A549 treated with DMSO at 1 μM for 4 hours (cell line): ENCODE measurements at places on chromosomes 5 and 9. TPM values are rescaled to one million over a fixed set of nuclear protein-coding genes. Genes with fewer than 3 reads are reported as not detected.

The TOR2A gene
- total RNA-seq: 10.2 to 14.7 TPM (median 13.1 TPM) in 5 replicates

The ZNF454 gene
- not detected in 5 replicates for total RNA-seq

The PCDHB16 gene
- 0.04 to 0.19 TPM (median 0.06 TPM) in 5 replicates for total RNA-seq

The SLC23A1 gene
- 1.0 to 1.5 TPM (median 1.1 TPM) in 5 replicates for total RNA-seq

The CD274 gene
- 1.9 to 3.1 TPM (median 2.8 TPM) in 5 replicates for total RNA-seq

The C9orf50 gene
- 0.08 TPM in 1 of 5 replicates, not detected in the others for total RNA-seq

The CD72 gene
- total RNA-seq: 0.06 to 0.13 TPM (median 0.10 TPM) in 3 of 5 replicates, not detected in the others

The ASS1 gene
- total RNA-seq: 14.7 to 17.4 TPM (median 15.4 TPM) in 5 replicates

The PCDHGA8 gene
- total RNA-seq: 0.02 to 0.03 TPM (median 0.02 TPM) in 3 of 5 replicates, not detected in the others

The FYB1 gene
- total RNA-seq: 12.9 to 18.3 TPM (median 17.1 TPM) in 5 replicates

The WNK2 gene
- total RNA-seq: 3.8 to 8.6 TPM (median 6.4 TPM) in 5 replicates

The KCNV2 gene
- total RNA-seq: not detected in 5 replicates

The GRIA1 gene
- 0.02 TPM in 1 of 5 replicates, not detected in the others for total RNA-seq

The CNTFR gene
- 0.07 to 0.20 TPM (median 0.13 TPM) in 4 of 5 replicates, not detected in the other for total RNA-seq

The FBN2 gene
- 14.1 to 21.8 TPM (median 20.7 TPM) in 5 replicates for total RNA-seq

The NEUROG1 gene
- total RNA-seq: not detected in 5 replicates

The TNFSF15 gene
- total RNA-seq: 0.27 to 0.44 TPM (median 0.40 TPM) in 5 replicates

The RPL35 gene
- total RNA-seq: 2,809 to 3,011 TPM (median 2,836 TPM) in 5 replicates

The GALT gene
- total RNA-seq: 13.9 to 19.7 TPM (median 19.1 TPM) in 5 replicates

The FBP2 gene
- not detected in 5 replicates for total RNA-seq

The PPP3R2 gene
- not detected in 5 replicates for total RNA-seq
